Kasumi-1 (cell line): ENCODE measurements at places on chromosomes 4 and X.
A peak's percentile ranks its signal among the peaks of the same experiment; 100 is the strongest.

DNA sequence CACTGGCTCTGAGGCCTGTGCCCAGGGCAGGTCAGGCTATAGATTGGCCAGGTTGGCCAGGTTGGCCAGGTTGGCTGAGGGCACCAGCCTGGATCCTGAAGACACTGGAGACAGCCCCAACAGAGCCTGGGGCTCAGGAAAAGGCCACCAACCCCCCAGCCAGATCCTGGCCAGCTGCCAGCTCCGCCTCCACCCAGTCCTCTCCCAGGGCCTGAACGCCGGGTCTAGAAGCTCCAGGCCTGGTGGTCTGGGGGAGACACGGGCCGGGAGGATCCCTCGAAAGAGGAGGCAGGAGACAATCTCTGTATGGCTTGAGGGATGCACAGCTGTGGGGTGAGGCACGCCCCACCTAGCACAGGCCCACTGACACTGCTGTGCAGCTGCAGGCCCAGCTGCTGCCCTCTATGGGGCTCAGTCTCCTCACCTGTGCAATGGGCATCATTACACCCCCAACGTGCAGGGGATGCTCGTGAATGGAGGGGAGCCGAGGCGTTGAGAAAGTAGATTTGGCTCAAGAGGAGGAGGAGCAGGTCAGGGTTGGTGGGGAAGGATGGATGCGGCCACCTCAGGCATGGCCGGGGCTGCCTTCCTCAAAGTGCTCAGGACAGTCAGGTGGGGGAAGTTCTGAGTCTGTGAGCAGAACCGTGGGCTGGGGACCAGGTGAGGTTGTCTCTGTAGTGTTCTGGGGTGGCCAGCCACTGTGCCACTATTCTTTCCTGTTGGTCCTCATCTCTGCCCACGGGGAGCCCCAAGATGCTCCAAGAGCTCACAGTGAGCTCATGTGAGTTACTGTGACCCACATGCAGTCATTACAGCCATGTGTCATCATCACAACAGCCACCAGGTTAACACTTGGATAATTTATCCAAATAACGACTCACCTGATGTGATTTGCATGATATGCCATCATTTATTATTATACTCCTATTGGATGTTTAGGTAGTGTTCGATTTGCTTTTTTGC lies 10.8 kb upstream of the GAGE10 start:
- no peak for DNase-seq

DNA sequence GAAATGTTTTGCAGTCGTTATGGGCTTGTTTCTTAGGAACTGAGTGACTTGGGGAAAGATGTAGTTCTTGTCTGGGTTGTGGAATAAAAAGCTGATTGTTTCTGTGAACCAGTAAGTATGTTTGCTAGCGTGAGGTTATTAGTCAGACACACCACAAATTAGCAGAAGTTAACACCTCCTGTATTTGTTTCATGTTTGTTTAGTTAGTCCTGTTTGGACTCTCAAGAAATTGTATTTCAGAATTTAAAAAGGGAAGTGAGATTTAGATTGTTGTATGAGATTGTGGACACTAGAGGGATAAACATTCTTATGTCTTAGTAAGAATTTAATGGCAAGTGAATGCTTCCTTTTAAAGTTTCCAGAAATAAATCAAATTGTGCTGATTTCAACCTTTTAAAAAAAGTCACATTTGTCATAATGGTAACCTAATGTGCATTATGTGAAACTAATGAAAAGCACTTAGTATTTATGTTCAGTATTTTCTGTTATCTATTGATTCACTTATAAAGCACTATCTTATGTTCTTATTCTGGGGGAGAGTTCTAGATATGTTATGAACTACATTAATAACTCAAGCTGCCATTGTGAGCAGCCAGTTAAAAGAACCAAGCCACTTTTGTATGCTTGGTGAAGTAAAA lies 25.6 kb downstream of the ATP10D start:
- peak; percentile 79 for DNase-seq

- DNase-seq: no peak
Observed at GRCh38 chrX:78131117-78131516, 8.3 kb downstream of the TAF9B start.

DNA sequence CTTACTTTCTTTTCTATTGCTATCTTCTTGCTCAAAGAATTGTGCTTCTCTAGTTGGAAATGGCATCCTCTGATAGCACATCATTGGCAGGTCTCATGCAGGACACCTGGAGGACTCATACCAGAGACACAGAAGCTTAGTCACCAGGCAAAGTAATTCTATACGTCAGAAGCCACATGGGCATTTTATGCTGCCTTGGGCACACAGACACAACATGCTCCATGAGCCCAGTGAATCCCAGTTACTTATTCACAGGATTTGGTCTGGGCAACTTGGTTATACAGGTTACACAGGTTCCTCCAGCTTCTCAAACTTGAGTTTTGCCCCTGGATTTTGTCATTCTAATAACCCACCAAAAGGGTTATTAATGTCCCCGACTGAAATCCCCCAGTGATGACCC lies 7.1 kb downstream of the RASSF6 start:
- DNase-seq: no peak

- no peak for DNase-seq
Observed at GRCh38 chr4:188082796-188083195, 26.6 kb downstream of the TRIML2 start.

DNA sequence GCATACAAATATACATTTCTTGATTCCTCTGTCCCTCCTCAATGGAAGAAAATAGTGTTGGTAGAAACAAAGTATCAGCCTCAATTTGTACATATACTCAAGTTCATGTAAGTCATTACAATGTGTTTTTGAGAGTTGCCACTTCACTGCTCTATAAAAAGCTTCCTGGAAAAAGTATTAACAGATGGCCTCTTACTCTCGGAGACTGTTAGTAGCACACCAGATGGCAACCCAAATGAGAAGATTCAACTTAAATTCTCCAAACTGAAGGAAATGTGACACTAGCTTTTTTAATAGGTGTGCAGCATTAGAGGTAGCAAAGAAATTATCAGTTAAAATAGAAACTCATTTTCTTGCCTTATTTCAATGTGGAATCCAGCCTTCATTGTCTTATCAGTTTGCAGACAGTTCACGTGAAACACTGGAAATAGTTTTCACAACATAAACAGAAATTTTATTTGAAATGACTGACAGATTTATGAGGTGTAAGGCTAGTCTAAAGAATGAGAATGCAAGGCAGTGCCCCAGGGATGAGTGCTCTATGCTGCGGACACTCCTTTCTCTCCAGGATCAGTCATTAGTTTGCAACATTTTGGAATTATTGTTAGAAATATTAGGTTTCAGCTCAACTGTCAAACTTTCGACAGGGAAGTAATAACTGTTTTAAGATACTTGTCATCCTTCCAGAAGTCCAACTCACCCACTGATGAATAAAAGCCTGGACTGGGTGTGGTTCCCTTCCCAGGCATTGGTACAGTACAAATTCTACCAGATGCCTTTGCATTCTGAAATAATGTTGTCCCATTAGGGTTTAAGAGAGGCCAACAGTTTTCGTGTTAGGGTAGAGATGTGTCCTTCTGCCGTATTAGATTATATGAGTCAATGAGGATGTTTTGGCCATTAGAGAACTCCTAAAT lies 50.9 kb downstream of the IDS start:
- DNase-seq: no peak

DNA sequence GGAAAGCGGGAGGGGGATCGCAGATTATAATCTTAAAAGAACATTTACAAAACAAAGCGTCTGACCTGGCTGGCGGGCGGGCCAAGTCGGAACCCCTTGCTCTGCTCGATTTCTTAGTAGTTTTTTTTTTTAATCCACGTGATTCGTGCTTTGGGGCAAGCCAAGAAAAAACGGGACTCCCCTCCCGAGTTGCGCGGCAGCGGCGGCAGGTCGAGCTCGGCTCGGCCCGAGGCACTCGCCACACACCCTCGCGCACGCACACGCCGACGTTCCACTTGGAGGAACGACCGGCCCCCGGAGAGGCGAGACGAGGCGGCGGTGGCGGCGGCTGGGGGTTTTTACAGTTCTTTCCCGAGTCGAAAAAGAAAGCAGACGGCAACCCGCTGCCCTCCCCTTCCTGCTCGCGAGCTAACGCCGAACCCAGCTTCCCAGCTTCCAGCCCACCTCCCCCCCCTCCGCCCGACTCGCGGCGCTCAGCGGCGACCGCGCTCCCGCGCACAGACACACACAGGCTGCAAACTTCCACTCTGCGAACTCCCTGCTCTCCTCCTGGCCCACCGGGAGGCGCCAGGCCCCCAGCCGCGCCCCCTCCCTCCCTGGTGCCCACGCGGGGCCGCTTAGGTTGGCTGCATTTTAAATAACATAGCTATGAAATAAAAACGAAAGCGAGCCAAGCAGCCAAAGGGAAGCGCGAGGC lies 1.2 kb downstream of the BCOR start:
- DNase-seq: no peak

GRCh38 chrX:80246271-80246670 lies 174.0 kb upstream of the TENT5D start:
- DNase-seq: peak; percentile 17

GRCh38 chr4:112213856-112214255 lies 17.7 kb upstream of the AP1AR start:
- DNase-seq: no peak

DNA sequence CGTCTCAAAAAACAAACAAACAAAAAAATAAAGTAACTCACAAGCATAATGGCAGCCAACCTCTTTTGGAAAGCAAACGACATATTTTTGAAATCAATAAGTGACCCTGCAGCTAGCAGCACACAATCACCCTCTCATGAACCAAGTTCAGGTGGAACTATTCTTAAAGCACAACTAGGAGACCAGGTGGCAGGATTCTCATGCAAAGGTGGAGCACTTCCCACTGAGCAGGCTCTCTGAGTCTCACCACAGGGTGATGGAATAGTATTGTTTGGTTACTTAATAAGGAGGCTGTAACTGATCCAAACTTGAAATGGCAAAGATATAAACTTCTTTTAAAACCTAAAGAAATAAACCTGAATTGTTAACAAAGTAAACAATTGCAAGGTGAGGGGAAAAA lies 1293.1 kb downstream of the PCDH19 start:
- DNase-seq: no peak

GRCh38 chrX:111743316-111743715 lies 62.3 kb downstream of the ALG13 start:
- DNase-seq: no peak

DNA sequence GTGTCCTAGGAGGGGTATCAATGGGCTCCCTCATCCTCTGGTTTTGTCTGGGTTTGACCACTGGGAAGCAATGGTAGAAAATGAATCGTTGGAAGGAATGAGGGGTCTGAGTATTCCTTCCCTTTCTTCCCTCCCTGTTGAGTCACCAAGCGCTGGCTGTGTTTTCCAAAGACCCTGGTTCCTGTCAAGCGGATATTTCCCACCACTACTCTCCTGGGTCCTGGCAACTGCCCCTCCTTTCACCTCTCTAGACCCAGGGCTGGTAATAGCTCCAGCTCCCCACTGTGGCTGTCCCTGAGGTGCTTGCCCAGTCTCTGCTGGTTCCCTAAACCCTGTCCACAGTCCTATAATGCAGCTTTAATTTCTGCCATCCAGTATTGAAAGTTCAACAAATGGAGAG lies 22.2 kb downstream of the SMIM43 start:
- DNase-seq: no peak

GRCh38 chrX:154116426-154117211 lies 19.1 kb upstream of the MECP2 start:
- DNase-seq: no peak

GRCh38 chr4:111977419-111977965 lies 167.8 kb upstream of the FAM241A start:
- DNase-seq: no peak

GRCh38 chr4:108018040-108018883 lies 28.6 kb downstream of the HADH start:
- peak; percentile 72 for DNase-seq

DNA sequence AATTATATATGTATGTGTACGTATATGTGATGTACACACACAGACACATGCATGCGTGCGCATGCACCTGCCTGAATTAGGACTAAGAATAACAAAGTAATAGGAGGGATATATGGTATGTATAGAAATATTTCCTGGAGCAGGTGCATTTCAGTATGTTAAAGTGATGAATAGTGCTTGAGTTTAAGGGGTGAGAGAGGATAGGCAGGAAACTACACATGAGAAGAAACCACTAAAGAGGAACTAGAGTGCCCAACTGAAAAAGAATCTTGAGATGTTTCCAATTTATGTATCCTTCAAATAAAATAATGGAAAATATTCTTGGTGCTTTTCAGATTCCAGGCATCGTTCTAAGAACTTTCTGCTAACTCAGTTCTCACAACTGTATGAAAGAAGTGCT lies 52.6 kb upstream of the UNC5C start:
- DNase-seq: peak; percentile 91

DNA sequence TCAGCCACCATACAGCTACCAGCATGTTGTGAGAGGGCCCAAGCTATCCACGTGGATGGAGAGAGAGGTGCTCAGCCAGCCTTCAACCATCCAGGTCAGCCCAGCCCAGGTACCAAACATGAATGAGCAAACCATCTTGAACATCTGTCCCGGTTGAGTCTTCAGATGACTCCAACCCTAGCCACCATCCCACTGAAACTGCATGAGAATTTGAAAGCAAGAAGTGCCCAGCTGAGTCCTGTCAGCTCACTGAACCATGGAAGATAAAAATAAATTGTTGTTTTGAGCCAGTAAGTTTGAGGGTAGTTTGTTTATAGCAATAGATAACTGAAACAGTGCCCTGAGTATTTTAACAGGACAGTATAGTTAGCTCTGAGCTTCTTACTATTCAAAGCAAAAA lies 7.3 kb upstream of the SEL1L3 start:
- no peak for DNase-seq

- no peak for DNase-seq
Observed at GRCh38 chr4:61462451-61463326, 262.6 kb downstream of the ADGRL3 start.

- DNase-seq: no peak
Observed at GRCh38 chrX:109774706-109775105, 41.6 kb upstream of the ACSL4 start.

GRCh38 chr4:82745173-82745842 lies 53.3 kb downstream of the SCD5 start:
- DNase-seq: no peak

- no peak for DNase-seq
Observed at GRCh38 chr4:128658214-128658631, 151.3 kb upstream of the JADE1 start.

DNA sequence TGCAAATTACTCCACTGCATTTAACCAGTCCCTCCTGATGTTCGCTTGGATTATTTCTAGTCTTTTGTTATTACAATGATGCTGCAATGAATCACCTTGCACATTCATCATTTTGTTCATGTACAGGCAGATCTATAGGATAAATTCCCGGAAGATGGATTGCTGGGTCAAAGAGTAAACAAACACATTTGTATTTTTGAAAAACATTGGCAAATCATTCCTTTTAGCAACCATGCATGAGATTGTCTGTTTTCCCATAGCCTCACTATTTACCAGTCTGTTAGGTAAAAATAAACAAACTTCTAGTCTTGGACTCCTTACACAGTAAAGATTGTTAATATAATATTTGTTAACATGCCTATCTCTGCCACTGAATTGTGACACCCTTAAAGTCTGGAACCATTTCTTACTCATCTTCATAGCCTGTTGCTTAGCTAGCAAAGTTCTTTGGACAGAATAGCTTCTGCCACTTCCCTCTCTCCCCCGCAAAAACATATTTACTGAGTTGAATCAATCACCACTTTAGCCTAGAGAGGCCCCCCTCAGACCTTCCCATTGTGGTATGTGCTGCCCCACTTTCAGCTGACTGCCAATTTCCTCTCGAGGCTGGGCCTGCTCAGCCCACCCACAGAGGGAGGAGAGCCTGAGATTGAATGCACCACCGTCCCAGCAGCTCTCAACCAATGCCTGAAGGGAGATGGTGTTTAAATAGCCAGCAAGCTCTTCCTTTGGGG lies 108.4 kb upstream of the ATXN3L start:
- peak; percentile 46 for DNase-seq

GRCh38 chr4:118141240-118141639 lies 107.0 kb downstream of the NDST3 start:
- no peak for DNase-seq

GRCh38 chr4:152095701-152096070 lies 334.9 kb upstream of the GATB start:
- DNase-seq: no peak
